Naive thymus-derived CD8-positive, alpha-beta T cell (primary cell): ENCODE measurements at places on chromosomes 7 and 10.

DNA sequence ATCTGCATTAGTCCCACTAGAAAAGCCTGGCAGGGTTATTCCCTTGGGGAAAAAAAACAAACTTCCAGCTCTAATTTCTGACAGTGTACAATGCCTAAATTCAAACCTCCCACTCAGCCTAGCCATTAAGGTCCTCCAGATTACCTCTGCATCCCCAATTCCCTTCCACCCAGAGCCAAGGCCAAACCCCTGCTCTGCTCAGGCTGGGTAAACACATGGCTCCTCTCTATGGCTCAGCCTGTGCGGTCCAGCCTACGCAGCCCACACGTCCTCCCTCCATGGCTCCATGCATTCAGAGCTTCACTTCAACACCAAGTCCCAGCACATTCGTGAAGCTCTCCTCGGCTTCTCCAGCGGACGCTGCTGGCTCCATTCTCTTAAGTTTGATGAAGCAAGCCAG lies 5.2 kb downstream of the DLG5 start:
- no peak overlapping the region for H3K27ac ChIP-seq
- H3K4me3 ChIP-seq, result no peak overlapping the region
- DNase-seq, result no peak
- H3K4me1 ChIP-seq, result no peaks in the 10 kb centered on the region
- H3K27me3 ChIP-seq, result peaks cover 58% of the 10 kb centered on the region
- no peaks in the 10 kb centered on the region for H3K36me3 ChIP-seq

DNA sequence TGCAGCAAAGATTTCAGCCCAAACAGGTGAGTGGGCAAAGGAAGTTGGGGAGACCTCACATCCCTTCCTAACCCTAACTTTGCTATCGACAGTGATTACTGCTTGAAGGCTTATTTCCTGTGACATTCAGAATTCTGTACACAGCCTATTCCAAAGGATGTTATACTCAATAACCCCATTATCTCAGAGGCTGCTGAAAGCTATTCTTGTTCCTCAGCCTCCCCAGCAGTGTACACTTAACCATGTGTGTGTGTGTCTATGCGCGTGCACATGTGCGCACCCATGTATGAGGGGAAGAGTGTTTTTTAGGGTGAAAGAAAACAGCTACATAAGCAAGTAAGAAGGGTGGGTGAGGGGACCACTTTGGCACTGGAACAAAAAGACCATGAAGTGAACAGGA lies 90.4 kb upstream of the KCNIP2 start:
- H3K36me3 ChIP-seq, result peaks cover 22% of the 10 kb centered on the region
- no peak for DNase-seq
- peaks cover 7% of the 10 kb centered on the region for H3K4me1 ChIP-seq
- no peaks in the 10 kb centered on the region for H3K27me3 ChIP-seq

- no peaks in the 10 kb centered on the region for H3K27me3 ChIP-seq
- H3K4me1 ChIP-seq, result peaks cover 82% of the 10 kb centered on the region
- H3K4me3 ChIP-seq, result no peak overlapping the region
- H3K36me3 ChIP-seq, result no peaks in the 10 kb centered on the region
- no peak for DNase-seq
These were observed 5.6 kb upstream of the NRCAM start for GRCh38 chr7:108461840-108462239.

DNA sequence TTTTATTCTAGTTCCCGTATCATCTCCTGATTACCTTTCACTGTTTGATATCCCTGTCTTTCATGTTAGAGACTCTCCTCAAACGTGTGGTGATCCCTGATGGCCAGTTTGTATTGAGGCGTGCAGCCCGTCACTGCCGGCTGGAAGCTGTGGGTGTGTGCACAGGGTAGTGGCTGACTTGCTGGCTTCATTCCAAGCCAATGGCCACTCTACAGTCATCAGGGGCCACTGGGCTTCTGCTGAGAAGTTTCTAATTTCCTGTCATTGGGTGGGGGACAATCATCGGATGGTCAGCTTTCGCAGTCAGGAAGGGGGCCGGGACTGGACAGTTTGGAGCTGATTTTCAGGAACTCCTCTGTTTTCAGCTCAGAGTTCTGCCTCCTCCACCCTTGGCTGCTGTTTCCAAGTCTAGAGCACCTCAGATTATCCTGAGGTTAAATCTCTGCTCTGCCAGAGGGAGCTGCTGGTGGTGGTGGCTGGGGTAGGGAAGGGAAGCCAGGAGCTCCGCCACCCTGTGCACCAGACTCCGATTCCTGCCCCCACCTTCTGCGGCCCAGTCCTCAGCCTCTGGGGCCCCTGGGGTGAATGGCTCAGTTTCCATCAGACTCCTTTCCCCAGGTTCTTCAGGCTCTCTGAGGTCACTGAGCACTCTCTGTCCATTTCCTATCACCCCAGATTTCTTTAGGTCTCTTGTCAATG lies 34.9 kb downstream of the BAIAP2L1 start:
- H3K27me3 ChIP-seq, result peaks cover 16% of the 10 kb centered on the region
- no peak for DNase-seq
- H3K4me1 ChIP-seq, result no peaks in the 10 kb centered on the region
- H3K36me3 ChIP-seq, result no peaks in the 10 kb centered on the region
- no peak overlapping the region for H3K27ac ChIP-seq
- H3K4me3 ChIP-seq, result no peak overlapping the region

GRCh38 chr10:119401671-119402395 lies 140.7 kb downstream of the RGS10 start:
- peak overlapping the region; percentile 35 for H3K27ac ChIP-seq
- peaks cover 7% of the 10 kb centered on the region for H3K36me3 ChIP-seq
- no peaks in the 10 kb centered on the region for H3K4me1 ChIP-seq
- no peak overlapping the region for H3K4me3 ChIP-seq

DNA sequence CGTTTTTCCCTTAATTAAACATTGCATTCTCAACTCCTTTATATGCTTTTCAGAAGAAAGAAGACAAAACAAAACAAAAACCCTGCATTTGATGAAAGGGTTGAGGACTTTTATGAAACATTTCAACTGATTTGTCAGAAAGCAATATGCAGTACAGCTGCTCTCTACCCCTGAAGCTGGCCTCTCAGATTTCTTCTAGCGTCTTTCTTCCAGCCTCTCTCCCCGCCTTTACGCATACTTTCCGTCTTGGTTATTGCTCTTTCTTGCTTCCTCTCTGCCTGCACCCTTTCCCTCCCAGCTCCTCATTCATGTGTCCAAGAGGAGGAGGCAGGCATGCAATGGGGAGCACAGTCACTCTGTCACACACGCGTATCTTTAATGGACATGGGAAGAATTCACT lies 91.0 kb upstream of the COL1A2 start:
- H3K27ac ChIP-seq, result no peak overlapping the region
- no peak for DNase-seq
- H3K27me3 ChIP-seq, result peaks cover 7% of the 10 kb centered on the region
- H3K4me3 ChIP-seq, result no peak overlapping the region

DNA sequence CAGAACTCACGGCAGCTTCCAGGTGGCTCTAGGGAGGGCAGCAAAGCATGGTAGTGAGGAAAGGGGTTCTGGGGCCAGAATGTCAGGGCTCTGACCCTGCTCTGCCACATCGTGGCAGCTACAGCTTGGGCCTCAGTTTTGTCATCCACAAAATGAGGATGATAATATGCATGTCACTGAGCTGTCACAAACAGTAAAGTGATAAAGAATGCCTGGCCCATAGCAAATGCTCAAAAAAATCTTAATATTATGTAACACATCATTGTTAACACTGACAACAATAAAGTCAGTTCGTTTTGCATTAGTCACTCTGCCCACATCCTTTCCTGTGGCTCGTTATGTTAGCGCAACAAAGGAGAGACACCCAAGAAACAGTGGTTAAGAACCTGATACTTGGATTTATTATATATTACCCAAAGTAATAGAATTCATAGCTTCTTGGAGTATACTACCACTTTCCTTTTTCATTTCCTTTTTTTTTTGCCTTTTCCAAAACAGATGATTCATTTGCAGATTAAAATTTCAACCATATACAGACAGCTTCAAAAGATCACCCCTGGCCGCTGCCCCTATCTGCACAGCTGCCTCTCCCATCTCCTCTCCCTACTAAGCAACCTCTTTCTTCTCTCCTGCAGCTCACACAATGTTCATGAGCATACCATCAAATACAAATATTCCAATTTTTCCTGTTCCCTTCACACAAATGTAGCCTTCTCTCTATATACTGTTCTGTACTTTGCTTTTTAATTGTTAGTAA lies 45.5 kb upstream of the DDC start:
- peak; percentile 50 for DNase-seq
- no peaks in the 10 kb centered on the region for H3K36me3 ChIP-seq
- H3K4me3 ChIP-seq, result peak overlapping the region; percentile 51

DNA sequence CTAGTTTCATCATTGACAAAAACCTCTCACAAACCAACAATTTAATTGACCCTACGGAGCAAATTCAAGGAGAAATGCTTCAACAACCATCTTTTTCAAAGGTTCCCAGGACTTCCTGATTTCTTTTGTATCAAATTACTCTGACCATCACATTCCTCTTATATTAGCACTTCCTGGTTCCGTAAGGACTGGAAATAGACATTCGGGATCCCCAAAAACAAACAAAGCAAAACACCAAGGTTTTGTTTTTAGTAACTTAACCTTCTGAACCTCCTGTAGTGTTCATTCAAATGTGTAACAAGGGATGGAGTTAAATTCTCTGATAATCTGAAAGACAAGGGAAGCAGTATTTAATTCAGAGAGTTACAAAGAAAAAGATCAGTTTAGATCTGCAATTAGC lies 387.6 kb upstream of the NRP1 start:
- H3K36me3 ChIP-seq, result no peaks in the 10 kb centered on the region
- no peak overlapping the region for H3K27ac ChIP-seq
- no peaks in the 10 kb centered on the region for H3K4me1 ChIP-seq
- H3K27me3 ChIP-seq, result no peaks in the 10 kb centered on the region

- no peak overlapping the region for H3K27ac ChIP-seq
- H3K27me3 ChIP-seq, result no peaks in the 10 kb centered on the region
- DNase-seq, result no peak
- H3K36me3 ChIP-seq, result peaks cover 12% of the 10 kb centered on the region
- peaks cover 29% of the 10 kb centered on the region for H3K4me1 ChIP-seq
These were observed 4.1 kb downstream of the MINPP1 start for GRCh38 chr10:87508837-87509236.

GRCh38 chr10:30436191-30436611 lies 2.2 kb downstream of the MAP3K8 start:
- H3K27ac ChIP-seq, result peak overlapping the region; percentile 71
- no peak for DNase-seq
- H3K36me3 ChIP-seq, result no peaks in the 10 kb centered on the region
- H3K27me3 ChIP-seq, result no peaks in the 10 kb centered on the region
- H3K4me1 ChIP-seq, result peaks cover 70% of the 10 kb centered on the region

- H3K36me3 ChIP-seq, result no peaks in the 10 kb centered on the region
- H3K4me1 ChIP-seq, result no peaks in the 10 kb centered on the region
- H3K27ac ChIP-seq, result no peak overlapping the region
- no peak overlapping the region for H3K4me3 ChIP-seq
These were observed 606.0 kb upstream of the GALNT17 start for GRCh38 chr7:70525991-70526390.

GRCh38 chr7:17939606-17940301 lies 540 bp downstream of the SNX13 start:
- peak; percentile 43 for DNase-seq
- peak overlapping the region; percentile 97 for H3K27ac ChIP-seq
- no peaks in the 10 kb centered on the region for H3K27me3 ChIP-seq
- peaks cover 58% of the 10 kb centered on the region for H3K4me1 ChIP-seq
- H3K4me3 ChIP-seq, result peak overlapping the region; percentile 98

DNA sequence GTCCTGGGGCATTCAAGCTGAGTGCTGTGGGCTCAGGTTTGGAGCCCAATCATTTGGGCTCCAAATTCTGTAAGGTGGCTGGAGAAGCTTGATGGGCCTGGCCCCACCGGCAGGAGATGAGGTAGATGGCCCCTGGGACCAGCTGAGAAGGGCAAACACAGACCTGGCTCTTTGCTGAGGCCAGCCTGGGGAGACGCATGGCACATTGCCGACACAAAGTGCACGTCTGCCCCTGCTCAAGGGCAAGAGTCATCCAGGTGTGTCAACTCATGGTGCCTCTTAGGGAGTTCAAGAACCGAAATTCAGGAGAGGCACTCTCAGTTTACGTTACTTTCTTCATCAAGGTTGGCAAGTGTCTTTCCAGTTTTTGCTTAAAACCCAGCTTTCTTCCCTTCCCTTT lies 227.5 kb downstream of the LRMDA start:
- H3K27ac ChIP-seq, result no peak overlapping the region
- no peak for DNase-seq
- no peaks in the 10 kb centered on the region for H3K36me3 ChIP-seq
- H3K4me1 ChIP-seq, result no peaks in the 10 kb centered on the region
- peaks cover 26% of the 10 kb centered on the region for H3K27me3 ChIP-seq

GRCh38 chr7:67547183-67547907 lies 550.7 kb downstream of the TYW1 start:
- no peaks in the 10 kb centered on the region for H3K27me3 ChIP-seq
- no peak overlapping the region for H3K27ac ChIP-seq
- no peaks in the 10 kb centered on the region for H3K36me3 ChIP-seq
- H3K4me1 ChIP-seq, result no peaks in the 10 kb centered on the region
- no peak overlapping the region for H3K4me3 ChIP-seq
- no peak for DNase-seq

GRCh38 chr10:129459762-129460539 lies 7.1 kb upstream of the MGMT start:
- H3K4me1 ChIP-seq, result no peaks in the 10 kb centered on the region
- H3K27ac ChIP-seq, result no peak overlapping the region
- no peak overlapping the region for H3K4me3 ChIP-seq
- no peaks in the 10 kb centered on the region for H3K36me3 ChIP-seq
- H3K27me3 ChIP-seq, result peaks cover 11% of the 10 kb centered on the region
- DNase-seq, result no peak

GRCh38 chr10:31620226-31621151 lies 301.5 kb downstream of the ZEB1 start:
- no peaks in the 10 kb centered on the region for H3K27me3 ChIP-seq
- H3K36me3 ChIP-seq, result peaks cover 10% of the 10 kb centered on the region
- no peaks in the 10 kb centered on the region for H3K4me1 ChIP-seq
- no peak for DNase-seq
- no peak overlapping the region for H3K4me3 ChIP-seq
- H3K27ac ChIP-seq, result no peak overlapping the region

- no peaks in the 10 kb centered on the region for H3K27me3 ChIP-seq
- H3K36me3 ChIP-seq, result peaks cover 3% of the 10 kb centered on the region
- H3K4me1 ChIP-seq, result peaks cover 43% of the 10 kb centered on the region
- no peak overlapping the region for H3K4me3 ChIP-seq
- no peak overlapping the region for H3K27ac ChIP-seq
These were observed 76.1 kb downstream of the CUX1 start for GRCh38 chr7:101893341-101894082.

GRCh38 chr10:75548356-75548755 lies 116.9 kb downstream of the LRMDA start:
- DNase-seq, result no peak
- H3K27ac ChIP-seq, result no peak overlapping the region
- H3K27me3 ChIP-seq, result peaks cover 14% of the 10 kb centered on the region
- no peak overlapping the region for H3K4me3 ChIP-seq

- peaks cover 1% of the 10 kb centered on the region for H3K4me1 ChIP-seq
- no peak overlapping the region for H3K27ac ChIP-seq
- H3K27me3 ChIP-seq, result peaks cover 31% of the 10 kb centered on the region
- no peak for DNase-seq
- H3K4me3 ChIP-seq, result no peak overlapping the region
- no peaks in the 10 kb centered on the region for H3K36me3 ChIP-seq
These were observed 10.9 kb upstream of the DUSP5 start for GRCh38 chr10:110486680-110487410.
